ENCODE measurements at places on chromosomes 3 and 15. TPM values are rescaled to one million over a fixed set of nuclear protein-coding genes. Genes with fewer than 3 reads are reported as not detected.

CNTN4 gene
- 16.2 TPM for total RNA-seq

SMCO1 gene
- total RNA-seq, result 0.45 TPM

SAMD7 gene
- not detected for total RNA-seq

DNA sequence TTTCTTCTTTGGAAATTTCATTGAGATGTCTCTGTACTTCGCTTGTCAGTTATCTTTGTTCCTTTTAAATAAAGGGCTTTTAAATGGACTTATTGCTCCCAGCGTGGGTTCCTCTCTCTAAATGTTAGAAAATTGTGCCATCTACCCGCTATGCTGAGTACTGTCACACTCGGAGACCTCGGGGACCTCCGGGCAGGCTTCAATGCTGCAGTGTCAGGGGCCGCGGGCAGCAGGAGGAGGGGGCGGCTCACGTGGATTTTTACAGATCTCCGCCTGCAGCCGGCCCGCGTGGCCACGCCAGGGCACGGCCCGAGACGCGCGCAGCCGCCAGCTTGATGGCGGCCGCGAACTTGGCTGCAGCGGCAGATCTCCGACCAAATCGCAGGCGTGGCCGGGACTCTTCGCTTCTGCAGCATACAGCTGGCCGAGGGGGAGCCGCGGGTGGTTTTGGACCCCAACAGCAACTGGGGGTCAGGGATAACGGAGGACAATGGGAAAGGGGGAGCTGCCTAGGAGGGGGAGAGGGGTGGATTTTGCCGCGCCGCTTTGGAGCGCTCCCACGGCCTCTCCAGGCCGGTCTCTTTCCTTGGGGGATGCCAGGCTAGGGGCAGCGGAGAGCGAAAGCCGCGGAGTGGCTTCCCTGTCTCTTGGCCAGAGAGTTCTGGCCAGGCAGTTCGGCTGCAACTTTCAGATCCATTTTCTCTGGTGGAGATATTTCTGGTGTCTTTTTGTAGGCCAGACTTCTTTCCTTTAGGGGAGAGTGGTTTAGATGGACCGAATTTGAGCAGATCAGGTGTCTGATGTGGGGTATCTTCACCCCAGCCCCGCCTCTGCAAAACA lies 15.3 kb downstream of the NR2F2 start:
- H3K27ac ChIP-seq, result no peak overlapping the region
- H3K27me3 ChIP-seq, result peaks cover 97% of the 10 kb centered on the region
- DNase-seq, result peak; percentile 83
- no peaks in the 10 kb centered on the region for H3K4me1 ChIP-seq
- peak overlapping the region; percentile 34 for H3K4me3 ChIP-seq

GRCh38 chr15:85580879-85581278 lies 200.5 kb downstream of the AKAP13 start:
- no peak overlapping the region for H3K27ac ChIP-seq
- H3K4me1 ChIP-seq, result peaks cover 35% of the 10 kb centered on the region
- no peak for DNase-seq
- peaks cover 10% of the 10 kb centered on the region for H3K36me3 ChIP-seq
- no peak overlapping the region for H3K4me3 ChIP-seq
- no peaks in the 10 kb centered on the region for H3K27me3 ChIP-seq

AGBL1 gene
- 0.04 TPM for total RNA-seq

SH2D7 gene
- not detected for total RNA-seq
